ENCODE measurements at places on chromosomes 4 and X.

DNA sequence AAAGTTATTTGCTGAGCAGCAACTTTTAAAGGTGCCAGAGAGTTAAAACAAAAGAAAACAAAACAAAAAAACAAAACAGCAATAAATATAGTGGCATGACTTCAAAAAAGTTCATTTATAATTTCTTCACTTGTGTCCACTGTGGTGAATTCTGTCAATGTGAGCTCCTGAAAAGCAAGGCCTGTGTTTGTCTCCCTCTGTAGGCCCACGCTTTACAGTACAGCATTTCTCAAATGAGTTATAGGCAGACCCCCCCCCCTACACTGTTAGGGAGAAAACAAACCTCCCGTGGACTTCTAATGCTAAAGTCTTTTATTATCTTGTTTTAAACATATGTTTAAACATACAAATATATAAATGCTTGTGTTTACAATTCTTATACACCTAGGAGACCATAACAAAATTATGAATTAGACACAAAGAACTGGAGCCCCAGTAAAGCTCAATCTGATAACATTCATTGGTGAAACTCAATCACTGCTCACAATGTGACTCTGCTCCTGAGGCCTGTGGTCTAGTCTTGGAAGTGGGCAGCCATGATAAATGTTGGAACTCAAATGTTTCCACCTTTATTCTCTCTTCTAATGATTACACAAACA lies 47.0 kb upstream of the SCOC start:
- no peak for DNase-seq

DNA sequence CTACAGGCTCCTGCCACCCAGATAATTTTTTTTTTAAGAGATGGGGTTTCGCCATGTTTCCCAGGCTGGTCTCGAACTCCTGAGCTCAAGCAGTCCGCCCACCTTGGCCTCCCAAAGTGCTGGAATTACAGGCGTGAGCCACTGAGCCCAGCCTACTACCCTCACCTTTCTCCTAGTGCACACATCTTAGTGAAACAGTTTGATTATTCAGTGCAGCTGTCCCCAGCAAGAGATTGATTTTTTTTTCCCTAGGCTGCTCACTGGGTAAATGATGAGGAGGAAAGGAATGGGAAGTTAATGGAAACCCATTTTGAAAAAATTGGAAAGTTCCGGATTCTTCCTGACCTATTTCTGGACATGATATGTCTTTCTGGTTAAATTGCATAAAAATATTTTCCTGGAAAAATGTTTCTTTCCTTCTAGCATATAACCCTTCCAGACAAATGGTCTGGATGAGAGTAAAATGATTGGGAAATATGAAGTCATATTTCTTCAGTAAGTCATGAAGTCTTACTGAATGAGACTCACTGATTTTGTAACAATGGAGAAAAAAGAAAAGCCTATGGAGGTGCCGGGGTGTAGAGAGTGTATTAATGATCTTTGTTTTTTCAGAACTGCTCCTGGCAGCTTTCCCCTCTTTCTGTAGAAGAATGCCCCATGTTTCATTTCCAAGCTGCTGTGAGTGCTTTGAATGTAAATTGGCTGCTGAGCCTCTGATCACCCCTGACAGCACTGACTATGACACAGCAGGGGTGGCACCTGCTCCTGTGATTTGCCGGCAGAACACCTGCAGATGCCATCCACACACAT lies 19.5 kb upstream of the ZNF41 start:
- DNase-seq: no peak

GRCh38 chr4:148094149-148094548 lies 348.1 kb downstream of the NR3C2 start:
- DNase-seq: no peak

- DNase-seq: no peak
Observed at GRCh38 chr4:42344749-42345148, 52.5 kb upstream of the SHISA3 start.

GRCh38 chrX:9252182-9252581 lies 212.7 kb upstream of the TBL1X start:
- DNase-seq: no peak

DNA sequence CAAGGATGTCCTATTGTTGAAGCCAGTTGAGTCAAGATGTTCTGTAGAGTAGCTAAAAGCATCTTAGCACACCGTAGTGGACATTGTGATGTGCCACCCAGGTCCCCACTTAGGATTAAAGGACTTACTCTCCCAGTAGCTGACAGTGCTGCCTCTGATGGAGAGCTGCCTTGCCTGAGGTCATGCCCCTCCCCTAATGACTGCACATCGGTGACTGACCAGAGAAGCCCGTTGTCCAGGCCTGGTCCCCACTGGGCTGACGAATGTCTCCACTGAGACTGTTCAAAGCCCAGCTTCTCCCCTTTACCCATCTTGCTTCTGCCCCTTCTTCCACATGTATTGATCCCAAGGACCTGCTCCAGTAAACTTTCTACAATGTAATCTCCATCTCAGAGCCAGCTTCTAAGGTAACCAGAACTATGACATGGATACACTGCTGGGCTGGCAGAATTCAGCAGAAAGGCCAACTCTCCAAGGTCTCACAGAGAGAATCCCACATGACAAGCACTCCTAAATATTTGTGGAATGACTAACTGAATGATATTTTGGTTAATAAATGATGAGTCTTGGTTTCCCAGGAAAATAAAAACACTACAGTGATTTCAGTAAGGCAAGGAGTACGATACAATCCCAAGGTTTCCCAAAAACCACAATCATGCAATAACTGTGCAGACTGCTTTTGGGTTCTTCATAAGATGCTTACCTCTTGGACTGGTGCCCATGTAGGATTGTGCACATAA lies 82.4 kb upstream of the TMEM150C start:
- DNase-seq: no peak

- no peak for DNase-seq
Observed at GRCh38 chr4:4858527-4859324, 739 bp upstream of the MSX1 start.

All from NCI-H1694 (cell line).